Tibial artery (tissue), 4 donors: ENCODE measurements at places on chromosomes 7 and 10.

GRCh38 chr10:90920986-90921666, at the start of gene ANKRD1:
ANKRD1 (minus strand) TSS chr10:90921087; CDS start chr10:90921027, 60 bp downstream.
- H3K36me3 ChIP-seq = no peaks in the 10 kb centered on the region
- no peak for DNase-seq
- no peaks in the 10 kb centered on the region for H3K27me3 ChIP-seq
- peak within 1 kb of the TSS; percentile 2 for H3K27ac ChIP-seq

GRCh38 chr7:100896732-100897608, 1.3 kb upstream of the ACHE start:
- no peaks in the 10 kb centered on the region for H3K36me3 ChIP-seq
- peaks cover 81% of the 10 kb centered on the region for H3K27me3 ChIP-seq
- H3K27ac ChIP-seq = no peak overlapping the region
- peaks cover 33% of the 10 kb centered on the region for H3K4me1 ChIP-seq
- no peak for DNase-seq

GRCh38 chr10:102004376-102004775, 51.6 kb downstream of the ARMH3 start:
- no peak for DNase-seq
- H3K27me3 ChIP-seq = no peaks in the 10 kb centered on the region
- no peaks in the 10 kb centered on the region for H3K4me1 ChIP-seq
- H3K36me3 ChIP-seq = peaks cover 56% of the 10 kb centered on the region
- H3K4me3 ChIP-seq = no peak overlapping the region

GRCh38 chr7:46432708-46433107, 511.6 kb upstream of the IGFBP3 start:
- DNase-seq = no peak
- H3K27ac ChIP-seq = no peak overlapping the region
- no peak overlapping the region for H3K4me3 ChIP-seq
- no peaks in the 10 kb centered on the region for H3K4me1 ChIP-seq

DNA sequence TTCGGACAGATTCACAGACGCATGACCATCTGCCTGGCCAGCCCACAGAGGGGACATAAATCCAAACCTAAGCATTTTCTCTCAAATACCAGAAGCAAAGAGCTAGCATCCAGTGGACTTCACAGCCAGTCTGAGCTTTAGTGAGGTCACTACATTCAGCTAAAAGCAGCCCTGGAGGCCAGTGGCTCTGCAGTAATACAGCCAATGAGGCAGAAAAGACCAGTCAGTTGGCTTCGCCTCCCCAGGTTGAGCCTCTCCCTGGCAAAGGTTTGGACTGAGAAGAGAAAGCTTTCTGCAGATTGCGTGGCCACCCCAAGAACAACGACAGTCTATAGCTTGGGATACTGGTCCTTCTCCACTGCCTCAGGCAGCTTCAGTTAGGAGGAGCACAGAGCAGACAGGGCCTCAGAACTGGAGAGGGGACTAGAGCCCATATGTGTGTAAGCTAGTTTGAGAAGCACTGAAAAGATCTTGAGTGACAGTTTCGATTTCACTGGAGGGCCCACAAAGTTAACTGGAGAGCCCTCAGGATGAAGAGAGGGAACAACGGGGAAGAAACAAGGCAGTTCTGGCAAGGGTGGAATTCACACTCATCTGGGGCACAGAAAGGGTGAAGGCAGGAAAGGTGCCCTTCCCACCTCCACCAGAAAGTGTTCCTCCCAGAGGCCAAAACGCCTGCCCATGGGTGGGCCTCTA, 3.8 kb downstream of the WDR91 start:
- H3K27ac ChIP-seq = no peak overlapping the region
- no peaks in the 10 kb centered on the region for H3K27me3 ChIP-seq
- H3K4me3 ChIP-seq = no peak overlapping the region
- H3K4me1 ChIP-seq = no peaks in the 10 kb centered on the region

- H3K36me3 ChIP-seq = no peaks in the 10 kb centered on the region
- no peaks in the 10 kb centered on the region for H3K27me3 ChIP-seq
- DNase-seq = no peak
- no peak overlapping the region for H3K4me3 ChIP-seq
- H3K4me1 ChIP-seq = no peaks in the 10 kb centered on the region
Observed at GRCh38 chr7:134165252-134165651, 38.1 kb downstream of the LRGUK start.

- DNase-seq = peak; percentile 30
- no peaks in the 10 kb centered on the region for H3K4me1 ChIP-seq
- H3K36me3 ChIP-seq = no peaks in the 10 kb centered on the region
- no peak overlapping the region for H3K4me3 ChIP-seq
- H3K27ac ChIP-seq = no peak overlapping the region
Observed at GRCh38 chr10:48551861-48552591, 52.8 kb downstream of the ARHGAP22 start.

- peak; percentile 39 for DNase-seq
- no peaks in the 10 kb centered on the region for H3K27me3 ChIP-seq
- no peak overlapping the region for H3K27ac ChIP-seq
- no peaks in the 10 kb centered on the region for H3K36me3 ChIP-seq
- no peak overlapping the region for H3K4me3 ChIP-seq
Observed at GRCh38 chr7:27189997-27190748, 5.1 kb upstream of the HOXA11 start.

- H3K27me3 ChIP-seq = no peaks in the 10 kb centered on the region
- H3K4me1 ChIP-seq = no peaks in the 10 kb centered on the region
- no peak overlapping the region for H3K27ac ChIP-seq
- no peaks in the 10 kb centered on the region for H3K36me3 ChIP-seq
- no peak overlapping the region for H3K4me3 ChIP-seq
- DNase-seq = no peak
Observed at GRCh38 chr7:1733206-1733907, 63.3 kb downstream of the ELFN1 start.

DNA sequence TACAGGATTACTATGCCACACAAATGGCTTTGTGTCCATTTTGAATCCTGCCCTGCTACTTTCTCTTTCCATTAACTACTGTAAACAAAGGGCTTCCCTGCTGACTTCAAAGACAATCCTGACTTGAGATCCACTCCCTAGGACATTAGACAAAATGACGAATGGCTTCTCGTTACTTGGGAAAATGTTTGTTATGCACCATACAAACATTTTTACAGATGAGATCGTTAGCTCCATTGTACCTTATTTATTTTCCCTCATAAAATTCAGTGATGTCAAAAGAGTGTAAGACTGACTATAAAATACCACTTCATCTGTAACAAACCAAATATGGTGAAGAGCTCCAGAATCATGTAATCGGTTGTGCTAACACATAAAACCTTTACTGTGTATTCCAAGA, 121.8 kb downstream of the CD36 start:
- H3K4me1 ChIP-seq = no peaks in the 10 kb centered on the region
- H3K27ac ChIP-seq = no peak overlapping the region
- no peaks in the 10 kb centered on the region for H3K27me3 ChIP-seq

DNA sequence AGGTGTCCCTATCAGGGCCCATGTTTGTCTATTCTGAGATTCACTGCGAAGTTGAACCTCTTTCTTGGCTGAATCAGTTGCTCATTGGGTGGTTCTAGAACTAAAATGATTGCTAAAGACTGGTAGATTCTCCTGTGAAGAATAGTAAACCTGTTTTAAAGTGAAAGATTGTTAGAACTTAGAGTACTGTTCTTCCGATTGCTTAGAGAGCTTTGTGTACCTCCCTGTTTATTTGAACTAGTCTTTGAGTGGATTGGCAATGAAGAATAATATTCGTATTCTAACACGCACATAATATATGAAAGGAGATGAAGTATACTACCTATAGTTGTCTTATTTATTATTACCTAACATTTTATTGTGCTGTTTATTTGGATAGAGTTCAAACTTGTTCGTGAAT, 124.8 kb upstream of the RPA3 start:
- no peaks in the 10 kb centered on the region for H3K4me1 ChIP-seq
- H3K27me3 ChIP-seq = no peaks in the 10 kb centered on the region
- no peak for DNase-seq
- H3K27ac ChIP-seq = no peak overlapping the region

DNA sequence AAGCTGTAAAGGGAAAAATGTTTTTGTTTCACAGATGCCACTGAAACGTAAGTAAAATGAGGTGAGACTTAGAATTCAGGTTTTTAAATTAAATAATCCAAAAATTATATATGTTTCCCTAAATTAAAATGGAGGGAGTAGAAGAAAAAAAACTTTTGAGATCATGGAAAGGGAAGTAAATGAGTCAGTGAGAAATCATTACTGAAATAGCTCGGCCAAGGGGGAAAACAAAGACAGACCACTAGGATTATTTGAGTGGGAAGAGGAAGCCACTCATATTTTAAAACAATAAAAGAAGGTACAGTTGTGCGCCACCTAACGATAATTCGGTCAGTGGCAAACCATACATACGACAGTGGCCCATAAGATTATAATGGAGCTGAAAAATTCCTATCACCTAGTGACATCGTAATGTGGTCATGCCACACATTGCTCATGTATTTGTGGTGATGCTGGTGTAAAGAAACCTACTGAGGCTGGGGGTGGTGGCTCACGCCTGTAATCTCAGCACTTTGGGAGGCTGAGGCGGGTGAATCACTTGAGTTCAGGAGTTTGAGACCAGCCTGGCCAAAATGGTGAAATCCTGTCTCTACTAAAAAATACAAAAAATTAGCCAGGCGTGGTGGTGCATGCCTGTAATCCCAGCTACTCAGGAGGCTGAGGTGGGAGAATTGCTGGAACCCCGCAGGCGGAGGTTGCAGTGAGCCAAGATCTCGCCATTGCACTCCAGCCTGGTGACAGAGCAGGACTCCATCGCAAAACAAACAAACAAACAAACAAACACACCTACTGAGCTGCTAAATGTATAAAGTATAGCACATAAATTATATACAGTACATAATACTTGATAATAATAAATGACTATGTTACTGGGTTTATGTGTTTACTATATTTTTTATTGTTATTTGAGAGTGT, 64.7 kb downstream of the MKX start:
- no peak overlapping the region for H3K4me3 ChIP-seq
- H3K27me3 ChIP-seq = no peaks in the 10 kb centered on the region
- no peaks in the 10 kb centered on the region for H3K36me3 ChIP-seq
- peak overlapping the region; percentile 66 for H3K27ac ChIP-seq
- DNase-seq = no peak

GRCh38 chr7:22884911-22885788, 62.5 kb upstream of the TOMM7 start:
- DNase-seq = no peak
- H3K36me3 ChIP-seq = no peaks in the 10 kb centered on the region
- no peaks in the 10 kb centered on the region for H3K4me1 ChIP-seq
- no peaks in the 10 kb centered on the region for H3K27me3 ChIP-seq
- H3K27ac ChIP-seq = no peak overlapping the region

GRCh38 chr7:156907656-156908055, 14.7 kb upstream of the LMBR1 start:
- H3K4me1 ChIP-seq = no peaks in the 10 kb centered on the region
- H3K4me3 ChIP-seq = no peak overlapping the region
- no peak overlapping the region for H3K27ac ChIP-seq

DNA sequence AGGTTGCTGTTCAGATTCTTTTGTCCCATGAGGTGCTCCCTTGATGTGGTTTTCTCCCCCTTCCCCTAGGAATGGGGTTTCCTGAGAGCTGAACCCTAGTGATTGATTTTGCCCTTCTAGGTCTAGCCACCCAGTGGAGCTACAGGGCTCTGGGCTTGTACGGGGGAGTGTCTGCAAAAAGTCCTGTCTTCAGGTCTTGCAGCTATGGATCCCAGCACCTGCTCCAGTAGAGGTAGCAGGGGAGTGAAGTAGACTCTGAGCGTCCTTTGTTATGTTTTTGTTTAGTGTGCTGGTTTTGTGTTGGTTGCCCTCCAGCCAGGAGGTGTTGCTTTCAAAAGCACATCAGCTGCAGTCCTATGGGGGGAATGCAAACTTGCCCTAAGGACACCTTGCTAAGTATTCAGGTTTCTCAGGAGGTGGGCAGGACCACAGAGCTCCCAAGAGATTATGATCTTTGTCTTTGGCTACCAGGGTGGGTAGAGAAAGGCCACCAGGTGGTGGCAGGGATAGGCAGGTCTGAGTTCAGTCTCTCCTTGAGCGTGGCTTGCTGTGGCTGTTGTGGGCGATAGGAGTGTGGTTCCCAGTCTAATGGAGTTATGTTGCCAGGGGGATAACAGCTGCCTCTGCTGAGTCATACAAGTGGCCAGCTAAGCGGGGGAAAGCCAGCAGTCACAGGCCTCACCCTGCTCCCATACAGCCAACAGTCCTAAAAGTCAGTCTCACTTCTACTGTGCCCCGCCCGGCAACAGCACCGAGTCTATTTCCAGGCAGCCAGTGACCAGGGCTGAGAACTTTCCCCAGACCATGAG, 92.4 kb upstream of the JCAD start:
- H3K4me1 ChIP-seq = peaks cover 5% of the 10 kb centered on the region
- peak; percentile 84 for DNase-seq
- no peak overlapping the region for H3K27ac ChIP-seq
- H3K4me3 ChIP-seq = no peak overlapping the region

DNA sequence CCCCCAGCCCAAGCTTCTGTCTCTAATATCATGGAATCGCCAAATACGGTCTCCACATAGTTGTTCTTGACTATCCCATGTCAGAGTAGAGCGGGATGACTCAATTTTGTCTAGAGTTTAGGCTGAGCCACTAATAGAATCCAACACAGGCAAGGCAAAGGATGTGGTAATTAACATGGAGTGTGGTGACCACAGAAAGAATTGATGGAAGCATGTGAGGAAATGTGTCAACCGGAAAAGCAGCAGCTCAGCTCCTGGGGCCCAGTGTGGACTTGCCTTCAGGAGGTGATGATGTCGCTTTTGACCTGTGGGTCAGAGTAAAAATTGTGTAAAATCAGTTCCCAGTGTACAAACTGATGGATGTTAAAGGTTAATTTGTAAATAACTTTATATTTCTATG, 139.3 kb upstream of the KLF6 start:
- H3K36me3 ChIP-seq = no peaks in the 10 kb centered on the region
- H3K4me1 ChIP-seq = no peaks in the 10 kb centered on the region
- H3K27ac ChIP-seq = no peak overlapping the region
- no peak for DNase-seq

DNA sequence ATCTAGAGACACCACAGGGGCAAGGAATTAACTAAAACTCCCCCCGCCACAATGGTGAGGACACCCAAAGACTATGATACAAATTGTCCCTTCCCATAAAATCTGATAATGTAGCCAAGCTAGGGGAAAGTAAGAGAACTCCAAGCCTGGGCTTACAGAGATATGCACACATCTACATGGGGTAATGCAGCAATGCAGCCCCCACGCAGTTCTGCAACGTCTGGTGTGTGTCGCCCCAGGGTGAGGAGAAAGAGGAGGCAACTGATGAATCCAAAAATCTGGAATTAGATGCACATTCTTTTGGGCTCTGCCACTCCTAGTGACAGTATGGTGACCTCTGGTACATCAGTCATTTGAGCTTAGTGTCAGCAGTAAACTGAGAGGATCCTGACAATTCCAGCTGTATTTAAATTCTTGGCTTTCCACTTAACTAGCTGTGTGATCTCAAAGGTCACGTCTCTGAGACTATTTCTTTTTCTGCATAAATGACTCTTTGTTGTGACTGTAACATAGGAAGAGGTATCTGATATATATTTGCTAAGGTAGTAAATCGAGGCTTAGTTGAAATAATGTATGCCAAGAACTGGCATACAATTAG, 51.5 kb downstream of the PIP4K2A start:
- H3K36me3 ChIP-seq = no peaks in the 10 kb centered on the region
- no peak for DNase-seq
- H3K27ac ChIP-seq = no peak overlapping the region
- H3K27me3 ChIP-seq = no peaks in the 10 kb centered on the region
- no peak overlapping the region for H3K4me3 ChIP-seq
